ENCODE measurements at places on chromosomes 12 and 14.
A peak's percentile ranks its signal among the peaks of the same experiment; 100 is the strongest.

GRCh38 chr12:124655698-124656516 lies 88.5 kb upstream of the NCOR2 start:
- DNase-seq = peak; percentile 60

DNA sequence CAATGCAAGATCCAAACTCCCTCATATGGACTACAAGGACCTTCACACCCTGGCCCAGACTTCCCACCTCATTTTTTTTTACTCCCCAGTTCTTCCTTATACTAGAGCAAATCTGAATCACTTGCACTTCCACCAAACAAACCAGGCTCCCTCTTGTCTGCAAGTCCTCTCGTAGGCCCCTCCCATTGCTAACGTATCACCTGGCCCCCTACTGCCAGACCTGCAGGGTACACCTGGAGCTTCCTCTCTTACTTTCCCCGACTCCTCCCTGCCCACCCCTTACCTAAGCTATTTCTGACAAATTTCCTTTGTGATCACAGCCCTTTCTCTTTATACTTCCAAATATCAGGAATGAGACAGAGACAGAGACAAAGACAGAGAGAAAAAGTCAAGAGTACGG lies 463.9 kb downstream of the GALC start:
- DNase-seq = no peak

DNA sequence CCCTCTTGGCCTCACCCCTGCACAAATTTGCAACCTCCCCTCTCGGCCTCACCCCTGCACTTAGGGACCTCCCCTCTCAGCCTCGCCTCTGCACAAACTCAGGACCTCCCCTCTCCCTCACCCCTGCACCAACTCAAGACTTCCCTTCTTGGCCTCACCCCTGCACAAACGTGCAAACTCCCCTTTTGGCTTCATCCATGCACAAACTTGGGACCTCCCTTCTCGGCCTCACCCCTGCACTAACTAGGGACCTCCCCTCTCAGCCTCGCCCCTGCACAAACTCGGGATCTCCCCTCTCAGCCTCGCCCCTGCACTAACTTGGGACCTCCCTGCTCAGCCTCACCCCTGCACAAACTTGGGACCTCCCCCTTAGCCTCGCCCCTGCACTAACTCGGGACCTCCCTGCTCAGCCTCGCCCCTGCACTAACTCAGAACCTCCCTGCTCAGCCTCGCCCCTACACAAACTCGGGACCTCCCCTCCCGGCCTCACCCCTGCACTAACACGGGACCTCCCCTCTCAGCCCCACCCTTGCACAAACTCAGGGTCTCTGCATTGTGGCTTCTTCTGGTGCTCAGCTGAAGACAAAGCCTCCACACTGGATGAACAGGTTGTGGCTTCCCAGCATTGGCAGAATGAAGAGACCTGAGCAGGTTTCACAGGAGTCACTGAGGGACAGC lies 11.0 kb upstream of the GOLGA3 start:
- DNase-seq = no peak

- no peak for DNase-seq
These were observed 90.0 kb downstream of the RIN3 start for GRCh38 chr14:92603309-92604242.

DNA sequence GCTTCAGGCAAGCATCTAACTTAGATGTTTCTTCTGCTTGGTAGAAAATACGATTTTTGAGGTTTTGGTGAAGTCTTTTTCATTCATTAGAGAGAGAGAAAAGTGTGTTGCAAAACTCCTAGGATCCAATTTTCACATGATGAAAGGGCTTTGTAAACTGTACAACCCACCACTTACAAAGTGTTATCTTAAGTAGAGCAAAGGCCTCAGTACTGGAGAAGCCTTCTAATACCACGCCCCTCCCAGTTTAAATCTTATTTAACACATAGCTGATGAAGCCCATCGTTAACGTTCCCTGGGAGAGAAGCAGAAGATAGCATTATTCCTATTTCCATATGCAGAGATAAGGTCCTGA lies 869 bp downstream of the APOLD1 start:
- DNase-seq = no peak

DNA sequence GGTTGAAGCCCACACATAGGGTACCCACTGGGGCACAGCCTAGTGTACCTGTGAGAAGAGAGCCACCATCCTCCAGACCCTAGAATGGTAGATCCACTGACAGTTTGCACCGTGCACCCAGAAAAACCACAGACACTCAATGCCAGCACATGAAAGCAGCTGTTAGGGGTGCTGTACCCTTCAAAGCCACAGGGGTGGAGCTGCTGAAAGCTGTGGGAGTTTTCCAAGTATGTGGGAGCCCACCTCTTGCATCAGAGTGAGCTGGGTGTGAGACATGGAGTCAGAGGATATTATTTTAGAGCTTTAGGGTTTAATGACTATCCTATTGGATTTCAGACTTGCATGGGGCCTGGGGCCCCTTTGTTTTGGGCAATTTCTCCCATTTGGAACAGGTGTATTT lies 30.5 kb downstream of the TSPAN19 start:
- DNase-seq = no peak

- DNase-seq = no peak
These were observed 490.9 kb upstream of the MIS18BP1 start for GRCh38 chr14:45743884-45744283.

- DNase-seq = no peak
These were observed 13.6 kb downstream of the PACS2 start for GRCh38 chr14:105328070-105328677.

DNA sequence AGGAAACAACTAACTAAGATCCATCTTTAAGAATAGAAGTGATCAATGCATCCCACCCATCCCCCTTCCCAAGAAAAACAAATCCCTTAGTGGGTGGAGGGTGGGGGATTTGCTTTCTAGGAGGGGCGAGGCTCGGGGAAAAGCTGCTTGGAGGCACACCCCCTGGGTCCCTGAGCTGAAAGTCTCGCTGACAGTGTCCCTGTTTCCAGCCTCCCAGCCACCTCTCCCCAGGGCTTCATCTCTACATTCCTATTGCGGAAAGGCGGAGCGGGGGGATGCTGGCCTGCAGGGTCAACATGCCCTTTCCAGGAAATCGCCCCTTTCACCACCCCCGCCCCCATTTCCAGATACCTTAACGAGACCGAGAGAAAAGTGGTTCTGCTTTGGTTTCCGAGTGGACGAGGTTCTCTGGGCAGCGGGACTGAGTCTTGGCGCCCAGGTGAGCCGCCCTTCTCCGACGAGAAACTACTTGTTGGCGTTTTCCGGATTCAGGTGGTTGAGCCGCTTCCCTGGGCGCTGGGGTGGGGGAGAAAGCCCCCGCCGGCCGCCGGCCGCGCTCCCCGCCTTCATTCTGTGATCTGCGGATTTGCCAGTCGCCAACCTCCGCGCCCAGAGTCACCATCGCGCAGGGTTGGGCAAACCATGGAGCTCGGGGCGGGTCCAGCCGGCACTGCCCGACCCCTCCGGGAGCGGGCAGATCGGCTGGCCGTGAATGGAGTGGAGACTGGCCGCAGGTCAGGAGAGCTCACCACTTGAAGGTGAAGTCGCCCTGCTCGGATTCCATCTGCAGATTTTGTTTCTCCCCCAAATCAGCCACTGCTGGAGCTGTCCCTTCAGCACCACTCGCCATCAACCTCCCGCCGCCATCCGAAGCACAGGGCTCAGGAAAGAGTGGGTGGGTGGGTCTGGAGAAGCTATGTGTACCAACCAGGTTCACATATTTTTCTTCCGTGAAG lies 505 bp downstream of the KCNC2 start:
- peak; percentile 48 for DNase-seq

DNA sequence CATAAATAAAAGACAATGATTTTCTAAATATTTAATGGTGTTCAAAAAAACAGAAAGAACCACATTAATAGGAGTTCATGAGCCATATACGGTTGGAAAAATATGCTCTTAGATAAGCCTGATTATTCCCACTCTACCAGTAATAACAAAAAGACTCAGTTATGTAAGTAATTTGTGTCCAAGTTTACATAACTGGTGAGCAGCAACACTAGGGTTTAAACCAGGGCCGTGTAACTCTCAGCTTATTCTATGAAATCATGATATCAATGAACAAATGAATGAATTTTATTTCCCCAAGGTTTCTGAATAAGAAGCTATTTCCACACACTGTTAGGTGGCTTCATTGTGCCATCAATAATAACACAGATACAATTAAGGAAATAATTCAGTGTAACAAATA lies 98.3 kb downstream of the GARIN6 start:
- DNase-seq = no peak

GRCh38 chr12:74747305-74747704 lies 209.7 kb downstream of the ATXN7L3B start:
- DNase-seq = peak; percentile 57

GRCh38 chr14:25521616-25522015 lies 471.7 kb upstream of the STXBP6 start:
- DNase-seq = no peak

- DNase-seq = peak; percentile 34
These were observed 50.0 kb downstream of the GALNT4 start for GRCh38 chr12:89474615-89475014.

GRCh38 chr12:113135178-113136127 lies at the start of gene RASAL1:
Gene RASAL1 (minus strand): TSS chr12:113135761. CDS start chr12:113135462, 299 bp downstream.
- DNase-seq = no peak

- peak; percentile 64 for DNase-seq
These were observed 94.3 kb downstream of the RIN3 start for GRCh38 chr14:92607702-92608429.

DNA sequence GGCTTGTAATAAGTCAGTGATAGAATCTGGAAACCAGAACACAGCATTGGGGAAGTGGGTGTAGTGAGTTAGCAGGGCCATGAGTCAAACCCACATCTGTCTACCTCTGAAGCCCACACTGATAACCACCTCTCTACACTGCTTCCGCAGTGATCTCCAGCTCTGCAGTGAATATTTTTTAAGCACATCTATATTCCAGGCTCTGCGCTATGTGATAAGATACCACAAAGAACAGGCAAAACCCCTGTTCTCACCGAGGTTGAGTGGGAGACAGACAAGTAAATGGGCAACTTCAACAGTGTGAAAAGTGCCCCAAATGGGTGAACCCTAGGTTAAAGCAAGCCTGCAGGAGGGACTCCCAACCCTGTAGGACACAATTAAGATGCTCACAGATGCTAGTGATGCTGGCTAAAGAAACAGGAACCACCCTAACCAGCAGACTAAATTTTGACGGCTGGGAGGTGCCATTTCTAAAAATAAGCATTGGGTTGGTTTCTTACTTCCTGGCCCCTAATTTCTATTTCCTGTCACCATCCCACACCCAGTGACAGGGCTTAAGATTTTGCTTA lies 375.0 kb downstream of the DPF3 start:
- no peak for DNase-seq

DNA sequence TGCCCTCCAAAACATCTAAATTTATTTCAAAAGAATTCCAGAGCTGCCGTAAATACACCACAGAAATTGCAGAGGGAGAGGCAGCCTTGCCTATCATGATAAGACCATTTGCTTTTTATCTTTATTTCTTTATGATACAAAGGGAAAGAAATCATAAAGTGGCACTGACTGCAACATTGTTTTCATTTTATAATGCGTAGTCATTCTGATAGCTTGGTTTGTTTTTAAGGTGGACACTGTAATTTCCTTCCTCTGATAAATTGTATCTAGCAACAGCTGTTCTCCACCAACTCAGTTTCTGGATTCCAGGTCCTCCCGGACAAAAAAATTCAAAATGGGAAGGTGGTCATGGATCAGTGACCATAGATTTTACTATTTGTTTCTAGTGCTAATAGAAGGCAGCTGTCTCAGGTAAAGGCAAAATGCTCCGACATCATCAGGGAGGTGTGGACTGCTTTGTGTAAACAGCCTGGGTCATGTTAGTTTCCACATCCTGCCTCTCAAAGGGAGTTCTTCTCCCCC lies 623 bp upstream of the TSPAN8 start:
- no peak for DNase-seq

DNA sequence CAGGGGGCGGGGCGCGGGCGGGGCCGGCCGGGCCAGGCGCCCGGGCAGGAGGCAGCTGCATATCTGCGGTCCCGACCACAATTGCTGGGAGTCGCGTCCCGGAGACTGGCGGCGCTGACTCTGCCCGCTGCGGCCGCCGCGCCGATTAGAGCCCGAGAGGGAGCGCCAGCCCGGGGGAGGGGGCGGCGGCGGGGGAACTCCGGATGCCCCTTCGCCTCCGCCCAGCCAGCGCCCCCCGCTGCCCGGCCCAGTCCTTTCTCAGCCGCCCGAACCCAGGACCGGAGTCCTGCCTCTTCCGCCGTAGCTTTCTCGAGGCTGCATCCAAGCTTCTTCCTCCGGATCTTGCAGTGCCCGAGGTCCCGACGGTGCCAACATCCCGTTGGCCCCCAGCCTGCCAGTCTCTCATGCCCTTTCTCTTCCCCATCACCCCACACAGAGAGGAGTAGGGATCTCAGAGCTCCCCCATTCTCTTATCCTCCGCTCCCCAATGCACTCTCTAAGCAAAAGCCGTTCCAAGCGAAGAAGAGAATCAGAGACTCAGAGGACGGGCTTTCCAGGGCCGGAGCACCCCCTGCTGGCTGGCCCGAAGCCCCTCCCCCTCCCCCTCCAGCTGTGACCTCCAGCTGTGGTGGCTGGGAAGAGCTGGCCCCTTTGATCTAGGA lies 8.8 kb upstream of the SP7 start:
- DNase-seq = peak; percentile 82

DNA sequence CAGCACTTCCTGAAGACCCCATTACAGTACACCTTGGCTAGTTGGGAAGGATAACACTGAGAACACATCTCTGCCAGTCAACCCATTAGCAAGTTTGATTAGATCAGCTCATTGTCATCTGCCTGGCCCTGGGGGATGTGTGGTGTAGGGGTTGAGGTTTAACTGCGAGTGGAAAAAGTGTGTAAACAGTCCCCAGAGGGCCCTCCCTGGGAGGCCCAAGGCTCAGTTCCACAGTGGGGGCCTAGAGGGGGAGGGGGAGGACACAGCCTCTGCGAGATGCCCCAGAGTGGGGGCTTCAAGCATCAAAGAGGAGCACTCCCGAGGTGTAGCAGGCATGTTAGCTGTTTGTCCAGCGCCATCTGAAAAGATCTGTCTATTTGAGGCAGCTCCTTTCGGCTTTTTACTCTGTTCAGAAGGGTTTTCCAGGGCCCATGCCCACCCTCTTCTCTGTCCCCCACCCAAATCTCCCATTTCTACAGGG lies 344 bp downstream of the LPAR5 start:
- DNase-seq = no peak

GRCh38 chr12:5516371-5517241 lies 84.7 kb downstream of the NTF3 start:
- DNase-seq = no peak

DNA sequence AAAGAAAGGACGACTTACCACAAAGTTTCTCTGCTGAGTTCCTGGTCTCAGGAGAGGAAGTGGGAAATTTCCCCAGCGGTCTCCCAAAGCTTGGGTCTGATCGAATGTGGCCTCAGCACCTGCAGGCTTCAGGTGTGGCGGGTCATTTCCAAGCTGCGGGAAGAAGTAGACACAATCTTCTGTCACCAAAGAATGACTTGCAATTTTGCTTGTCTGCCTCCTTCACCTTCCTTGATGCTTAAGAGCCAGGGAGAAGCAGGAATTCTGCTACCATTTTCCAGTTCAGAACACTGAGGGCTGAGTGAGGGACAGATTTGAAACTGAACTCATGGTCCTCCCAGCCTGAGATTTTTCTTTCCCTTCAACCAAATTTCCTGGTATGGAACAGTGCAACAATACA lies 87.8 kb downstream of the RIMBP2 start:
- DNase-seq = no peak
